ENCODE measurements at places on chromosomes 11 and 22.

DNA sequence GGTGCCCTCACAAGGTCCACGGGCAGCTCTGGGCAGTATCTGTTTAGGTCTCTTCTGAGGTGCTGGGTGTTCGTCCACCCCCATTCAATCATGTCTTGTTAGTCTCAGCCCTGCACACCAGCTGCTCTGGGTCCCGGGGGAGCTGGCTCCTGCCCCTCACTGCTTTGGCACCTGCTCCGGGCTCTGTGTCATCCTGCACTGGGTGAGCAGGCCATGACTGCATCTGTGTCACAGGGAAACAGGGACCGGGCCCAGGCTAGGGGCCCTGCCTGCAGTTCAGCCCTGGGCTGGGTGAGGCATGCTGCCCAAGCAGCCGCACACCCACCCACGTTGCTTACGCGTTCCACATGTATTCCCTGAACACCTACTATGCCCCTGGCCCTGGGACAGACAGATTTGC, 43.9 kb downstream of the ELFN2 start:
- no peak overlapping the region for H3K27ac ChIP-seq
- peaks cover 19% of the 10 kb centered on the region for H3K27me3 ChIP-seq
- DNase-seq, result no peak
- H3K4me3 ChIP-seq, result no peak overlapping the region
- peaks cover 5% of the 10 kb centered on the region for H3K4me1 ChIP-seq
- H3K36me3 ChIP-seq, result no peaks in the 10 kb centered on the region

DNA sequence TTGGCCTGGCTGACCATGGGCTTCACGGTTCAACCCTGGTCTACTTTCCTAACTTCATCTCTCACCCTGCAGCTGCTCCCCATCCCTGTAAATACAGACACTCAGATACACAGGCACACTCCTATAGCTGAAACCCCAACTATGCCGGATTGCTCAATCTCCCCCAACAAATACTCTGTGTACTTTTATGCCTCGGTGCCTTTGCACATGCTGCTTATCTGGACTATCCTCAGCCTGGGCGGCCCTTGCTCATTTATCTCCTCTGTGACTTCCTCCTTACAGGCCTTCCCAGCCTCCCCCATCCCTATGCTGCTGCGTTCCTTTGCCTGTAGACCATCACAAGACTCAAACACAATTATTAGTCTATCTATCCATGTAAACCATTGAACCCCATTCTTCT, 76.6 kb downstream of the PKNOX2 start:
- no peak overlapping the region for H3K4me3 ChIP-seq
- H3K36me3 ChIP-seq, result no peaks in the 10 kb centered on the region
- H3K27me3 ChIP-seq, result no peaks in the 10 kb centered on the region
- H3K27ac ChIP-seq, result no peak overlapping the region

DNA sequence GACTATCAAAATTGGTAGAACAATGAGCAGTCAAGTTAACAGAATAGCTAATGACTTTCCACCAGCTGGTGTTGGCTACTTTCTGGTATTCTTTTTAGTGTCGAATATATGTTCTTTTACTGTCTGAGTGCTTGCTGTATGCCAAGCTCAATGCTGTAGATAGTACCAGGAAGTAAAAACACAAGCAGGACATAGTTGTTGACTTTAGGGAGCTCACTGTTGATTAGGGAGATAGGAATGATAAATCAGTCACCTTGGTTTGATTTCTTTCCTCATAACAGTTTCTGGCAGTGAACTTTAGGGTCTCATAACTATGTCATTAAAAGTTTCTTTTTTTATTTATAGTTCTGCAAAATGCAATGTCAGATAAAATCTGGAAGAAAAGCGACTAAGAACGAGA, 9.0 kb downstream of the HMGXB4 start:
- no peak for DNase-seq
- H3K4me3 ChIP-seq, result no peak overlapping the region
- H3K4me1 ChIP-seq, result no peaks in the 10 kb centered on the region
- H3K27ac ChIP-seq, result no peak overlapping the region

- no peak for DNase-seq
- no peak overlapping the region for H3K27ac ChIP-seq
- H3K4me3 ChIP-seq, result no peak overlapping the region
- no peaks in the 10 kb centered on the region for H3K4me1 ChIP-seq
- no peaks in the 10 kb centered on the region for H3K27me3 ChIP-seq
Measured at GRCh38 chr11:104120493-104121137, 43.3 kb downstream of the PDGFD start.

DNA sequence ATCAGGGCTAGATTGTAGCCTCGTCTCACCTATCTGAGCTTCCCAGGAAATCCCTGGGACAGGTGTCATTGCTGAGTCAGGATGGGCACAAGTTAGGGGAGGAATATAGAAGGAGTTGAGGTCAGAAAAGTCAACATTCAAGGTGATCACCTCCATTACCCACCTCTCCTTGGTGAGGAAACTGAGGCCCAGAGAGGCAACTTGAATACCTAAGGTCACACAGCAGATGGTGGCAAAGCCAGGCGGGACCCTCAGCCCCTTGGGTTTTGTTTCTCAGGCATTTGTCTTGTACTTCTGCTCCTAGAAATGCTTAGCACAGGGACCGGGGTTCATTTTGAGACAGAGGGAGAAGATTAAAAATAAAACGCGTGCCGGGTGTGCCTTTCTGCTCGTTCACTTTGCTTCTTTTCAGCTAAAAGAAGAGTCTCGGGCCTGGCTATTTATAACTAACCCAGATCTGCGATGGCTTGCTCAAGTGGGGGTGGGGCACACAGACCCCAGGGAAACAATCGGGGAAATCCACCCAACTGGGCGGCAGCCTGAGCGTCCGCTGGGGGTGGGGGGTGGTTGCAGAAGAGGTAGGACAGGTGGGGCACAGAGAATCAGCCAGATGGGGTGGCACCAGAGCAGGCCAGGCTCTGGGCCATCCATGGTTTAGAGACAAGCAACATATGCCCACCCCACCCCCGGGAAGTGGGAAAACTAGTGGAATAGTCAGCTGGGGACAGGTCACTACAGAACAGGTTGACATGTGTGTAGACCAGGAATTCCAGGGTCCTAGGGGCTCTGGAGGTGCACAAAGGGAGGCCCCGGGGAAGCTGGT, 3.9 kb upstream of the GNAZ start:
- H3K4me3 ChIP-seq, result no peak overlapping the region
- peaks cover 5% of the 10 kb centered on the region for H3K4me1 ChIP-seq
- DNase-seq, result no peak
- H3K27me3 ChIP-seq, result peaks cover 6% of the 10 kb centered on the region
- no peak overlapping the region for H3K27ac ChIP-seq

GRCh38 chr22:36653316-36653715, 50.2 kb downstream of the CACNG2 start:
- H3K4me1 ChIP-seq, result no peaks in the 10 kb centered on the region
- no peaks in the 10 kb centered on the region for H3K36me3 ChIP-seq
- H3K4me3 ChIP-seq, result no peak overlapping the region
- H3K27ac ChIP-seq, result no peak overlapping the region
- no peak for DNase-seq

Measured in fibroblast of lung (primary cell).